Neural progenitor cell (in vitro differentiated cells): ENCODE measurements at places on chromosomes 11 and 22.

DNA sequence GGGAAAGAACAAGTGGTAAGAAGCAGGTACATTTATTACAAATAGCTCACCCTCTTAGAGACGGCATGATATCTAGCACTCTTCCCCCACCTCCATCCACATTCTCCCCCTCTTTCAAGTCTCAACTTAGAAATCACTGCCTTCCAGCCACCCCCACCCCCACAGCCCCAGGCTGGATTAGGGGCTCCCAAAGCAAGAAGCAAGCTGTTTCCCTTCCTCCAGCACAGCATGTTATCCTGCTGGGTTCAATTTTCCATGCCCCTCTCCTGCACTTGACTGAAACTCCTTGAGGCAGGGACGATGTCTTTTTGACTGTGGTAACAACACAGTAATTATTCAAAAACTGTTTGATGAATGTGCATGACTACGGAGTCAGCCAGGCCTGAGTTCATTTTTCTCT lies 350.7 kb downstream of the LARGE1 start:
- no peak for DNase-seq

DNA sequence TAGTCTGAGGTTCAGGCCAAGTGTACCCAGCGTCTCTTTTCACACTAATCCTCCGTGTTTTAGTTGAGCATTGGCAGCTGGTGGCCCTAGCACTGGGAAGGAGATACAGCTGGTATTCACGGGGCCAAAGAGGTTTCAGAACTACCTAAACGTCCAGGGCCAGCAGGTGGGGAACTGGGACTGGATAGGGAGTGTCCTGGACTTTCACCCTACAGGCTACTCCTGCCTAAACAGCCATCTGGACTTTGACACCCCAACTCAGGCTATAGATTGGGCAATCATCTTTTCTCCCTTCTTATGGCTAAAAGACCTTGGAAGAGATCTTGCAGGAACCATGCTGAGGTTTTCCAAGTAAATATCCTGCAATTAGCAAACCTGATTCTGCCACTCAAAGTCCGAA lies 2.8 kb downstream of the SPON1 start:
- DNase-seq: peak; percentile 47

DNA sequence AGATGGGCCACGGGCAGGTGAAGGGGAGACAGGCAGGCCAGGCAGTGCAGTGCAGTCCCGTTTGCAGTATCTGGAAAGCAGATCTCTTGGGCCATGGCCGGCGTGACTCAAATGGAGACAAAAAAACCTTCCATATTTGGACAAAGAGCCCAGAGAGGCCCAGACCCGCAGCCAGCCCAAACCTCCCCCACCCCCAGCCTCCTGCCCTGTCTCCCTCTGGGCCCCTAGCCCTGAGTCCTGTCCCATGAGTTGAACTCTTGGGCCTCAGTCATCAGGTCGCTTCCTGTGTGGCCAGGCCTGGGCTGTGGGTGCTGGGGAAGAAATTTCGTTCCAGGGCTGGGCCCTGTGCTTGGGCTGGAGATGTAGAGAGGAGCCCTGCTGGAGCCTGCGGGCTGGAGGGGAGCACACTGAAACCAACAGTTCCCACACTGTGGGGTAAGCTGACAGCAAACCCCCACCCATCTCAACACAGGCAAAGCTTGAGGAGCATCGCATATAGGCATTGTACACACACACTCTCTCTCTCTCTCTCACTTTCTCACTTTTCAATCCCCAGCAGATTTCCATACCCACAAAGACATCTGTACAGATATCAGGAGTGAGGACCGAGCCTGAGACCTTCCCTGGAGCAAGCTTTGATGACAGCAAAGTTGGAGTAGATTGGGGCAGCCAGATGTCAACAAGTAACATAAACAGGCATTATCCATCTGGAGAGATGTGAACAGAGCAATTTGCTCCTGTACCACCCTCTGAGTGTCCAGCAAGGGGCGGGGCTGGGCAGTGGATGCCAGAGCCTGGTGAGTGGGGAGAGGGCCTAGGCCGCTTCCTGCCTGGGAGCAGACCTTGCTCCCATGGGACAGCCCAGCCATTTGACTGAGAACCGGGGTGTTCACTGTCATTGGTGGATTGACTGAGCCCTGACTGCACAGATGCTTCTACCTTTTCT lies 17.2 kb downstream of the ARHGEF17 start:
- DNase-seq: no peak

DNA sequence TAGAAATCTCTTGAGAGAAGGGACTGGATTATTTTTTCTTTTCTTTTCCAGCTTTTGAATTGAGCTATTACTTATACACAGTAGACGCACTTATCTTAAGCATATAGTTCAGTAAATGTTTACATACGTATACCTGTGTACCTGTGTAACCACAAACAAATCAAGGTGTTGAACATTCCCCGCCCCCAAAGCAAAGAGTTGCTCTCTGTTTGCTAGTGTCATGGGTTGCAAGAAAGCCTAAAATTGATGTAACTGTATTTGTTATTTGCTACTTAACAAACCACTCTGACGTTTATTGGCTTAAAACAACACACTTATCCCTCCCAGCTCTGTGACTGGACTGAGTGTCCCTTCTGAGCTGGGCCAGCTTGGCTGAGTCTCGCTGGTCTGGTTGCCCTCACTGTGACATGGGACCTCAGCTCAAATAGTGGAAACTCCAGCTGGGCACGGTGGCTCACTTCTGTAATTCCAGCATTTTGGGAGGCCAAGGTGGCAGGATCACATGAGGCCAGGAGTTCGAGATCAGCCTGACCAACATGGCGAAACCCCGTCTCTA lies 25.4 kb upstream of the CABP2 start:
- DNase-seq: no peak

DNA sequence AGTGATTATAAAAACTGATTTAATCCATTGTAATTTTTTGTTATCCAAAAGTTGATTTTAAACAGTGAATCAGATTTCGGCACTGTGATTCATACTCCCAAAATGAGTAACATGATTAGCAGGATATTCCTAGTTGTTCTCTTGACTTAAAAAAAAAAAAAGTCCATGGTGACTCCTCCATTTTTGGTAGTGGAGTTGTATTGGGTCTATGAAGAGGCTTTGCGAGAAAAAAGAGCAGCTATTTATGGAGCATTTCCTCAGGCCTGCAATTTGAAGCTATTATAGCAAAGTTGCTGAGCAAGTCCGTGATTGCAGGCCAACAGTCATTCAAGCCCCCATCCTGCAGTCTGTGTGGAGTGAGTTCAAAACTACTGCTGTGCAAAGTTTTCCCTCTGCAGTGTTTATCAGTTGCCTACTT lies 28.8 kb downstream of the YAP1 start:
- DNase-seq: no peak

- DNase-seq: no peak
Measured at GRCh38 chr11:11865449-11865848, 23.7 kb downstream of the USP47 start.

GRCh38 chr11:79237703-79238102 lies 203.1 kb downstream of the TENM4 start:
- no peak for DNase-seq

- DNase-seq: no peak
Measured at GRCh38 chr11:94780432-94780831, 12.3 kb downstream of the AMOTL1 start.

DNA sequence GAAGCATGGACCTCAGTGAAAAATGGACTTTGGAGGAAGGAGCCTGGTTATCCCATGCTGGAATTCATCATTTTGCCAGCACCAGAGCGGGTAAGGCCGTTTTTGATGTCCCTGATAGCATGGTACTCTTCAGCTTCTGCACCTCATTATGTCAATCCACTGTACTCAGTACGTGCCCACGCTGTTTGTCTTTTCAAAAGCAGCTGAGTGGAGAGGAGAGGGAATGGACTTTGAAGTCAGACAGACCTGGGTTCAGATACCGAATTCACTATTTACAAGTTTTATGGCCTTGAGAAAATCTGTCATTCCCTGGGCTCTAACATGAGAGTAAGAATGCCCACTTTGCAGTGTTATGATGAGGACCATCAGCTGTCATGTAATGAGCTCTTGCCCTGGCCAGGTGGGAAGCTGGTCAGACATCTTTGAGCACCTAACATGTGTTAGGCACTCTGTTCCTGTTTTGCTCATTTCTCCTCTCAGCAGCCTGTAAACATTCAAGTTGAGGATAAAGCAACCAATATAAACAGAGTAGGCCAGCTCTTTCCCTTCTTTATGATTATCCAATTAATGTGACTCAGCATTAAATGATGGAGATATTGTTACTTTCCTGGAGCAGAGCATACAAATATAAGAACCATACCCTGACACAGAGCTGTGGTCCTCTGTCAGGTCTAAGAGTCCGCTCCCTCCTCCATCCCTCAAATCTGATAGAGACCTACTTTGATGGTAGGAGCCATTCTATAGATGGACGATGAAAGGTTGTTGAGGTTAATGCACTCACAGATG lies 39.0 kb upstream of the AMOTL1 start:
- no peak for DNase-seq

GRCh38 chr22:23682827-23683355 lies 7.9 kb upstream of the RGL4 start:
- no peak for DNase-seq

DNA sequence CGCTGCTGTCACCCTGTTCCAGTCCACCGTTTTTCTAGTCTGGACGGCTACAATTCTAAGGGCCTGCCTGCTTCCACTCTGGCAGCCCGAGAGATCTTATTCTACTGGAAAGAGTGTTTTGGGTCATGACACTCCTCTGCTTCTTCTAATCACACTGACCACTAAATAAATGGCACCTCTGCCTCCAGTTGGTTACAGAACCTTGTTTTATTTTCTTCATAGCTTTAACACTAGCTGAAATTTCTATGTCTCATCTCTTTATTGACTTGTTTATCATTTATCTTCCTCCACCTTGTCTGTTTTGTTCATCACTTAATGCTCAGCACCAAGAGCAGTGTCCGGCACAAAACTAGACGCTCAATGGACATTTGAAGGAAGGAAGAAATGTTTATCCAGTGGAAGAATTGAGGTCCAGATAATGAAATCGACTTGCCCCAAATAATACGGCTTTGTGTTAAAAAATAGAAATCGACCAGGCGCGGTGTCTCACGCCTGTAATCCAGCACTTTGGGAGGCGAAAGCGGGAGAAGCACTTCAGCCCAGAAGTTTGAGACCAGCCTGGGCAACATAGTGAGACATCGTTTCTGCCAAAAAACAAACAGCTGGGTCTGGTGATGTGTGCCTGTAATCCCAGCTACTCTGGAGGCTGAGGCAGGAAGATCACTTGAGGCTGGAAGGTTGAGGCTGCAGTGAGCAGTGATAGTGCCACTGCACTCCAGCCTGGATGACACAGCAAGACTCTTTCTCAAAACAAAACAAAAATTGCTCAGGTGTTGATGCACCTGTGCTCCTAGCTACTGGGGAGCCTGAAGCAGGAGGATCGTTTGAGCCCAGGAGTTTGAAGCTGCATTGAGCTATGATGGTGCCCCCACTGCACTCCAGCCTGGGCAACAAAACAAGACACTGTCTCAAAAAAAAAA lies 693 bp upstream of the PRR14L start:
- DNase-seq: no peak

GRCh38 chr11:66450560-66450959 lies 11.9 kb upstream of the MRPL11 start:
- DNase-seq: no peak

- DNase-seq: no peak
Measured at GRCh38 chr11:118186346-118187107, 10.1 kb upstream of the SCN2B start.

DNA sequence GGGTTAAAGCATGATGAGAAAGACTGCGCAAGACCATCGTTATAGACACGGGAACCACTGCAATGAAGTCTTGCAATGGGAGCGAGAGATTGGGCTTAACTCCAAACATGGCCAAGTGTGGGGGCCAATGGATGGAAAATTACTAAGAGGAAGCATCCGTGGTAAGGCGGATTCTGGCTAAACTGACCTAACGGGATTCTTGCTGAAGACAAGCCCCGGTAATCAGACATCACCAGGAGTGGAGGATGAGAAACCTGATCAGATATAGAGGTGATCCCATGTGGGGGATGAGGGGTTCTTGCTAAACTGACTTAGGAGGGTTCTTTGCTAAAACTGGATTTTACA lies 5.8 kb upstream of the SYNGR1 start:
- no peak for DNase-seq

DNA sequence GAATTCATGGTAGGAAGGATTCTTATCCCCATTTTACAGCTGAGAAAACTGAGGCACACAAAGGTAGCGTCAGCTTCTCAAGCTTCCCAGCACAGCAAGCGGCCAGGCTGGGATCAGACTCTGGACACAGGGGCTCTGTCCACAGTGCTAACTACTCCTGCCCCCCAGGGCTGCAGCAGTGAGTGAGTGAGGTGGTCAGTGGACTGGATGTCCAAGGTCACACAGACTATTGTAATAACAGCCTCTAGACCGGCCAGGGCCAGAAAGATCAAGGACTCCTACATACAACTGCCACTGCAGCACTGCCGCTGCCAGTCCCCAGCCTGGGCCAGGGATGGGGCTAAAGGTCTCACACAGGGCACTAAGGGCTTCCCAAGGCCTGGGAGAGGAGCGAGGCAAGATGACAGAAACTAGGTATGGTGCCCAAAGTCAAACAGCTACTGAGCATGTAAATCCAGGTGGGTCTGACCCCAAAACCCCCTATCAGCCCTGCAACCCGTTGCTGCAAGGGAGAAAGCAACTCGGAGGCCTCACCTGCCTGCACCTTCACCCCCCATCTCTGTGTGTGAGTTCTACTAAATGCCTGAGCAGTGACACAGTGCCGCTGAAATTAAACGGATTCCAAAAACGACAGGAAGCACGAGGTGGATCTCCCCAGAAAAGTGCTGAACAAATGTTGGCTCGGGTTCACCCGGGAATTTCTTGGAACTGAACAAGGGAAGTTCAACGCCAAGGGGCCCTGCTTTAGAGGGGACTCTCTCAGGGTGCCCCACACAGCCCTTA lies 161.8 kb upstream of the GRK3 start:
- no peak for DNase-seq

DNA sequence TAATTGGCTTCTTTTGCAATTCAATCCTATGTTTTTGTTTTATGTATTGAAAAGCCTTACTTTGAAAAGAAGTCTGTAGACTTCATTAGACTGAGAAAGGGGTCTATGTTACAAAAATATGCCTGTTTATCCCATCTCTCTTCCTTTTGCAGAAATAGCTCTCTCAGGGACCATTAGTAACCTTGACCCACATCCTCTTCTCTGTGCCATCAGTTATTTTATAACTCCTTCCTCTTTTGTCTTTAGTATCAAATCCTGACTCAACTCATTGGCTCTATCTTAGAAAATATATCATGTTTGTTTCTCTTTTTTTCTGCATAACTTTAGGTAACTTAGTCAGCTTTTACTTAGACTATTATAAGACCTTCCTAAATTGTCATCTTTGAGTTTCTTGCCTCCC lies 20.3 kb downstream of the ZC3H12C start:
- no peak for DNase-seq

GRCh38 chr11:96162816-96163499 lies 180.0 kb downstream of the MAML2 start:
- no peak for DNase-seq

- DNase-seq: peak; percentile 96
Measured at GRCh38 chr11:47355283-47356128, 3.0 kb upstream of the MYBPC3 start.

DNA sequence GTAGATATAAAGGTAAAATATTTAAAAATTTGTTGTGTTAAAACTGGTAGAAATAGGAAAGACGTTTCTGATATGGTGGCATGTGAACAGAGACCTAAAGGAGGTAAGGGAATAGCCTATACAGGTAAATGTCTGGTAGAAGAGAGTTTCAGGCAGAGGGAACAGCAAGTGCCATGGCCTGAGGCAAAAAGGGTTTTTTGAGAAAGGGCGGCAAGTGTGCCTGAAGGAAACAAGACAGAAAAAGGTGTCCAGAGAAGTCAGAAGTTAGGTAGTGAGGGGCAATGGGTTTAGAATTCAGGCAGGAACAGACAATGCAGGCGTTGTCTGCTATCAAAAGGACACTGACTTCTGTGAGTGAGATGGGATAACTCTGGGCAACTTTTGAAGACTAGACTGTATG lies 339.7 kb downstream of the DYNC2H1 start:
- DNase-seq: no peak

- no peak for DNase-seq
Measured at GRCh38 chr22:37819105-37819433, 4.1 kb upstream of the GALR3 start.
